ENCODE measurements at places on chromosomes 6 and 20.

GRCh38 chr6:30542404-30542725 is 13.9 kb downstream of the GNL1 start:
- no peak for DNase-seq

- no peak for DNase-seq
Measured at GRCh38 chr6:134351615-134352474, 33.9 kb upstream of the SGK1 start.

DNA sequence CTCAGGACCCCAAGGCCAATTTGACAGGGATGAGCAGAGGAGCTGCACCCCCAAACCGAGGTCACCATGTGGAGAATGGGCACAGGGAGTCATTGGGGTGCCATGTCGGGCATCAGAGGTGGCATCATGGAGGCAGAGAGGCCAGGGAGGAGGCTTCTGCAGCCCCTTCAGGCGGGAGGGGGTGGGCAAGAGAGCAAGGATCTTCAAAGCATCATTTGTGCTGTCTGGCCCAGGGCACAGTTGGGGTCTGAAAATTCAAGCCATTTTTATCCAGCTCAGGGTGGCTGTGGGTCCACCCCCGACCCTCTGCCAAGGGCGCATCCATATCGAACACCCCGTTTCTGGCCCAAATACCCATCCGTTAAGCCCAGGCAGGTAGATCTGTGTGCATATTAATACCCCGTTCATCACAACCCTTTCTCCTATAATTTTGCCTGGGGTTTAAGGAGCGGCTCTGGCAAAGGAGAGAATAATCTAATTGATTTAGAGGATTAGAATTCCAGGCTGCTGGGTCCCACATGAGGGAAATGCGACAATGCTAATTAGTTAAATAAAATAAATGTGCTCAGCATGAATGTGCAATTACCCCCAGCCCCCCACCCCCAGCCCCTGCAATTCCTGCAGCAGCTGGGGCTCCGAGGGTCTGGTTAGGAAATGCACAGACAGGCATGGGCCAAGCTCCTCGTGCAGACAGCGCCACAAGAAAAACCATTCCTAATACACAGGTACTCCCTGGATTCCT is 31.9 kb downstream of the VSTM2L start:
- no peak for DNase-seq

- DNase-seq, result no peak
Measured at GRCh38 chr6:6781172-6781872, 192.8 kb downstream of the LY86 start.

DNA sequence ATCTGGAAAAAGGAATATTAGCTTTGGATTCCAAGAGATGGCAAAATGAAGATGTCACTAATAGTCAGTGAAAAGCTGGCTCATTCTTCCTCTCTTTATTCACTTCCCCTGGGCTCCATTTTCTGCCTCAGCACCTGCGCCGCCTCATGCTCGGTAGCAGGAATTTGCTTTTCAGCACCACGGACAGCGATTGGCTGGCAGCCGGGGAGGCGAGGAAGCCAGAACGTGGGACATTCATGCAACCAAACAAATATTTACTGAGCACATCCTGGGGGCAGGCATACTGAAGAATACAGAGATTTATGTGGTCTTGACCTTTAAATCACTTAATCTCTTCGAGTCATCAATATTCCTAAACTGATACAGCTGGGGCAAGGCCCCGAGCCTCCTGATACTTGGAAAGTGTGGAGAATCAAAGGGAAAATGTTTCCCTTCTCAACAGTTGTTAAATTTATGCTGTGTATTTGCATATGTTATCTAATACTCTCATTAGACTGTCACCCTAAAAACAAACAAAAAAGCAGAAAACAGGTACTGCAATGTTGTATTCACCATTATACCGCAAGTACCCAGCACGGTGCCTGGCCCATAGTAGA is 12.1 kb upstream of the PDYN start:
- peak; percentile 94 for DNase-seq
